Left lung (tissue), 14 donors: ENCODE measurements at places on chromosomes 12 and 14. TPM values are rescaled to one million over a fixed set of nuclear protein-coding genes. Genes with fewer than 3 reads are reported as not detected.

- DNase-seq = no peak
Observed at GRCh38 chr12:17588968-17589367, 501.0 kb downstream of the RERGL start.

DNA sequence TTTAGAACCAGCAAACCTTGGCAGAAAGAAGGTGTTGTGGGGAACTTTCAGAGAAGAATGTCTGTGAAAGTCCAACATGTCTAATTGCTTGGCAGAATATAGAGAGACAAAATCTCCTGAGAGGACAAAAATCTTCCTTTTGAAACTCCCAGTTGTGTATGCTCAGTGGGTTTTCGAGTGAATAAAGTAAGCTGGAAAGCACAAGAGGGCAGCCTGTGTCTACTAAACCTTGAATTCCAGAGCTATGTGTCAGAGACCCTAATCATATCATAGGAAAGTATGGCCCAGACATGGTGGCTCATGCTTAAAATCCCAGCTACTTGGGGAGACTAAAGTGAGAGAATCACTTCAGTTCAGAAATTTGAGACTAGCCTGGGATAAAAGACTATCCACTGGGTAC lies 661.2 kb downstream of the SLC16A7 start:
- peak; percentile 5 for DNase-seq

- no peak for DNase-seq
Observed at GRCh38 chr12:129001826-129002225, 148.5 kb downstream of the GLT1D1 start.

- no peak for DNase-seq
Observed at GRCh38 chr12:68109444-68110217, 49.9 kb downstream of the IFNG start.

GRCh38 chr14:77625360-77625759 lies 8.9 kb upstream of the SPTLC2 start:
- no peak for DNase-seq

- DNase-seq = no peak
Observed at GRCh38 chr14:94009767-94010166, 12.7 kb downstream of the CCDC197 start.

GRCh38 chr12:55492078-55492477 lies at the start of gene OR6C68:
Gene OR6C68 (plus strand): TSS chr12:55492378. CDS start chr12:55492378, 0 bp downstream.
- no peak for DNase-seq

GRCh38 chr12:107545737-107546353 lies 139.8 kb upstream of the PWP1 start:
- no peak for DNase-seq

DNA sequence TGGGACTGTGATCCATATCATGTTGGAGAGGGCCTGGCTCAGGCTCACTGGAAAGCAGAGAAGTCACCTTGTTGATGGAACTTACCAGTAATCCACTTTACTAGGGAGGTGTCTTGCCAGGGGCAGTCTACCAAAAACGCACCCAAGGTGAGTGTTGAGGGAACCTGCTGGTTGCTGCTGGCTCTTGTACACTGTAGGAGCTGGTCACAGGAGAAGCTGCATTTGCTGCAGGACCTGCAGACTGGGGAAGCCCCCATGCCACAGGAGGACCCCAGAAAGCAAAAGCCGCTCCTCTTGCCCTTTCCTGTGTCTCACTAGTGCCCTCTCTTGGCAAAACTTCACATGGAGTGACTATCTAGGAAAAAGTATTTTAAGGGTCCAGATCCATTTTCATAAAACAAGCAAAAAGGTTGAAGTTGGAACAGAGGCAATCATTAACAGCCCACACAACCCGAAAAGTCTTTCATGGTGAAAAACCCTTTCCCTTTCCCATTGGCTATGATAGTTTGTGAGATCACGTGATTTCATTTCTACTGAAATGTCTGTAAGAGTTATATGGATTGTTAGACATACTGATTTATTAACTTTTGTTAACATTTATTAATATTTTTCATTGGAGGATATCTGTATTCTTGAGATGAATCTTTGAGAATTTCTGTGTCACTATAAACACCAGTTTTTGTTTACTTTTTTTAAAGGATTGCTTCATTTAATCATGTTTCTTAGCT lies 59.2 kb downstream of the RASSF8 start:
- DNase-seq = no peak

DNA sequence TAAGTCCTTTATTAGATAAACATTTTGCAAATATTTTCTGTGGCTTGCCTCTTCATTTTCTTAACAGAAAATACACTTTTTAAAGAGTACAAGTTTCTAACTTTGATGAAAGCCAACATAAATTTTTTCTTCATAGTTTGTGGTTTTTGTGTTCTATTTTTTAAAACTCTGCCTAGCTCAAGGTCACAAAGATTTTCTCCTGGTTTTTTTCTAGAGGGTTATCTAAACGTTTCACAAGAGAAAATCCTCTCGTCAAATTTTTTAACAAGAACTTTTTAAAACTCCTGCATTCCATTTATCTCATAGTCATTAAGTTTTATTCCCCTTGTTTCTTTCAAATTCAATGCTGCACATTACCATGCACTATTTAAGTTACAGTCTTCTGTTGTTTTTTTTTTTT lies 8.2 kb downstream of the AREL1 start:
- DNase-seq = no peak

GRCh38 chr12:124715121-124715990 lies 147.9 kb upstream of the NCOR2 start:
- no peak for DNase-seq

DNA sequence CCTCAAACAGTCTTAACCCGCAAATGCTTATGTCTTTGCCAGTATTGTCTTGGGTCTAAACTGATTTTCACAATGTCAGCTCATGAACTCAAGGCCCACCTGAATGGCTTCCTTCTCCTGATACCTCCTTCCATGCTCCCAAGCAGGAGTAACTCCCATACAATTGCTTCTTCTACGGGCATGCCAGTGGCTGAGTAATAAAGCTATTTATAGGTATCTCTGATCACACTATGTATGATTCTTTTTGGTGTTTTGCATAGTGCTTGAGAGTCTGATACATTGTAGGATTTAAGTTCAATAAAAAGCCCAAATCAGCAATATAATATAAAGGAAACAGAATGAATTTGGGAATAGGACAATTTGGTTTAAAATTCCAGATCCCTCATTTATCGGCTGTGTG lies 235.0 kb upstream of the DCN start:
- DNase-seq = no peak

DNA sequence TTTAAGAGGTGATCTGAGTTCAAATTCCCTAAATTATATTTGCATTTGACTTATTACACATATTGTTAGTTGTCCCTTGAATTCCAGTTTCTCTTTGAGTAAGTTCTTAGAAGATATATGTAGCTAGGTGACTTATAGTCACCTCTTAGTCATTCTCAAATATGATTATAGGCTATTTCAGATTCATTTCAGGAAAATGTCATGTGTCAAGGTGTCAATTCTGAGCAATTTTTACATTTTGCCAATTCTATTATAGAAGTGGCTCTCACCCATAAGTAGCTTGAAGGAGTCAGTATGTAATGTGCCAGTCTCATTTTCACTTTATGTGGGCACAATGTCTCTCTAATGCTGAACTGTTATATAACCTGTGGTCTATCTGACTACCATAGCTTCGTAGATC lies 623.4 kb downstream of the DIO2 start:
- no peak for DNase-seq

DNA sequence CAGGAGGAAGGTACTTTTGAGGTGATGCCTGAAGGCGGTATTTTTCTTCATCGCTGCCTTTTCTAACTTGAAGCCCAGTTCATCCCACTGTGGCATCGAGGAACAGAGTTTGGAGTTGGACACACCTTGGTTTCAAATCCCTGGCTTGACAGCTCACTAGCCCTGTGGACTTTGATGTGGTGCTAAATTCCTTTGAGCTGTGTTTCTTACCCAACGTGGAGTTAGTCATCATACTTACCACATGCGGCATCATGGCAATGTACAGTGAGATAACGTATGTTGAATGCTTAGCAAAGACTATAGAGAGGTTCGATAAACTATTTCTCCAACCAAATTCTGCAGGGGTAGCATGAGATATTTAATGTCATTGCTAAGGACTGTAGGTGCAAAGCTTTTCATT lies 3.4 kb downstream of the PLEKHG3 start:
- DNase-seq = no peak

- DNase-seq = peak; percentile 85
Observed at GRCh38 chr14:92585981-92586937, 72.7 kb downstream of the RIN3 start.

DNA sequence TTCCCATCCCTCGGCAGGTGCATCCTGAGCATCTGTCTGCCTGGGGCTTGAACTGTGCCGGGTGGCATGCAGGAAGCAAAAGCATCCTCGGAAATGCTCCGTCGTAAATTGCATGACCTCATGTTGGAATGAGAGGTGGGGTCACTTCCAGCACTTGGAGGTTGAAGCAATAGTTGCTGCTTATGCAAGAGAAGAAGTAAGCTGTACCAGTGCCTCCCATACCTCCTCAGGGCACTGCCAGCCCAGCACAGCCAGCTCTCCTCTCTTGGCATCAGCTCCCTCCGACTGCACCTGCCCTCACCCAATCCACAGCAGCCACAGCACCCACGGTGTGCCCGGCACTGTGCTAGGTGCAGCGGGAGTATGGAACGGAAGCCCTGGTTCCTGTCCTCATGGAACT lies 11.5 kb downstream of the TEAD4 start:
- DNase-seq = no peak

GRCh38 chr12:54993181-54993835 lies 8.7 kb upstream of the TESPA1 start:
- DNase-seq = no peak

- DNase-seq = peak; percentile 30
Observed at GRCh38 chr12:24499151-24500146, 449.5 kb downstream of the BCAT1 start.

GRCh38 chr12:29616664-29617406 lies 119.3 kb upstream of the OVCH1 start:
- no peak for DNase-seq

- no peak for DNase-seq
Observed at GRCh38 chr14:100692859-100693558, 33.7 kb upstream of the DLK1 start.

DNA sequence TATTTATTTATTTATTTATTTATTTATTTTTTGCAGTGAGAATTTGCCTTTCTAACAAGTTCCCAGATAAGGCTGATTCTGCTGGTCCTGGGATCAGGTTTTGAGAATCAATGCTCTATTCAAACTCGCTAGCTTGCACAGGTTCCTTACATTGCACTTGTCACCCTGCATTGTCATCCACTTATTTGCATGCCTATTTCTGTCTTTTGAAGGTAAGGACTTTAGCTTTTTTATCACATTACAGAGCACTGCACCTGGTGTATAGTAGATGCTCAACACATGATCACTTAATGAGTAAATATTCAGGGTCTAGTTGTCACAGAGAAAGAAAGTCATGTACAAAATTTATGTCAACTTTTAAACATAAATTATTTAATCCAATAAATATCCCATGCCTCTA lies 219.7 kb upstream of the BTG1 start:
- DNase-seq = no peak

DNA sequence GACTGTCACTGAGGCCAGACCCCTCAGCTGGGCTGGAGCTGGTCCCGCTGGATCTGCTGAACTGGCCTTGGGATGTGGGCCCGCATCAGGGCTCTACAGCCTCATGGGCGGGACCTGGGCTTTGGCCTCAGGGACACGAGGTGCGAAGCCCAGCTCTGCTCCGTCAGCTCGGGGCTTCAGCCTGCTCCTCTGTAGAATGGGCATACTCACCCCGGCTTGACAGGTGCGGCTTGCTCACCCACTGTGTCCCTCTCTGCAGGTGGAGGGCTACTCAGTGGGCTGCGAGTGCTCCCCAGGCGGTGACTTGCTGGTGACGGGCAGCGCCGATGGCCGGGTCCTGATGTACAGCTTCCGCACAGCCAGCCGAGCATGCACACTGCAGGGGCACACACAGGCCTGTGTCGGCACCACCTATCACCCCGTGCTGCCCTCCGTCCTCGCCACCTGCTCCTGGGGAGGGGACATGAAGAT lies 57.6 kb downstream of the BEGAIN start:
- peak; percentile 75 for DNase-seq

CMKLR1 gene
- polyA plus RNA-seq = 14.7 TPM

ATG14 gene
- 25.6 TPM for polyA plus RNA-seq

MTERF2 gene
- polyA plus RNA-seq = 49.6 TPM

TMEM30B gene
- polyA plus RNA-seq = 23.0 TPM

NKX2-1 gene
- polyA plus RNA-seq = 157 TPM

OTUB2 gene
- 4.3 TPM for polyA plus RNA-seq

APOLD1 gene
- polyA plus RNA-seq = 14.1 TPM

SLC25A47 gene
- not detected for polyA plus RNA-seq

SOAT2 gene
- polyA plus RNA-seq = 0.16 TPM

LYSET gene
- 22.3 TPM for polyA plus RNA-seq
